ENCODE measurements at places on chromosomes 2 and 18.

- DNase-seq = no peak
Observed at GRCh38 chr2:158766524-158766923, 28.6 kb upstream of the DAPL1 start.

- no peak for DNase-seq
Observed at GRCh38 chr2:191846515-191847476, at the start of gene CAVIN2. CAVIN2 (minus strand) TSS chr2:191847088; CDS start chr2:191846925, 163 bp downstream.

DNA sequence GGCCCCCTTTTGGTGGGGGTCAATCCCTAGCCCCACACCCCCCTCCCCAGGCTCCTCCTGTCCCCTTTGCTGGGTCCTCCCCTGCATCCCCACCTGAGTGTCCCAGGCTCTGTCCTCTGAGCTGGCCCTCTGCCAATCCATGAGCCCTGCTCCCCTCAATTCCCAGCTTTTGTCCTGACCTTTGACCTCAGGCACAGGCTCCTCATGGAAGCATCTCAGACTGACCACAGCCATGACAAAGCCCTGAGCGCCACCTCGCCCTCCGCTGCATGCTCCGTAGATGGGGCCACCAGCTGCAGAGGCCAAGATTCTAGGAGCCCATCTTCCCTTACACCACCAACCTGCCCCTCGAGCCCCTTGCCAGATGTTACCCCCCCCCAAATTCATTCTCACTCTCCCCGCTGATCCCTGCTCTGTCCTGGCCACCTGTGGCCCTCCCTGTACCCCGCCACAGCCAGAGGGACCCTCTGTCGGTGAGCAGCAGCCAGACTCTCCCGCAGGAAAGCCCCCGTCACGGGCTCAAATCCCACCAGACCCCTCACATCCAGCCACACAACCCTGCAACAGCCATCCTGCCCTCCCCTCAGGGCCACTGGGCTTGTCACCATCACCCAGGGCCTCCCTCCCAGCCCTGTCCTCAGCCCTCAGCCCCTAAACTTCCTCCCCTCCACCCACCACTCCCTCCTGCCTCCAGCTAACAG lies 206.0 kb downstream of the MGAT5 start:
- no peak for DNase-seq

DNA sequence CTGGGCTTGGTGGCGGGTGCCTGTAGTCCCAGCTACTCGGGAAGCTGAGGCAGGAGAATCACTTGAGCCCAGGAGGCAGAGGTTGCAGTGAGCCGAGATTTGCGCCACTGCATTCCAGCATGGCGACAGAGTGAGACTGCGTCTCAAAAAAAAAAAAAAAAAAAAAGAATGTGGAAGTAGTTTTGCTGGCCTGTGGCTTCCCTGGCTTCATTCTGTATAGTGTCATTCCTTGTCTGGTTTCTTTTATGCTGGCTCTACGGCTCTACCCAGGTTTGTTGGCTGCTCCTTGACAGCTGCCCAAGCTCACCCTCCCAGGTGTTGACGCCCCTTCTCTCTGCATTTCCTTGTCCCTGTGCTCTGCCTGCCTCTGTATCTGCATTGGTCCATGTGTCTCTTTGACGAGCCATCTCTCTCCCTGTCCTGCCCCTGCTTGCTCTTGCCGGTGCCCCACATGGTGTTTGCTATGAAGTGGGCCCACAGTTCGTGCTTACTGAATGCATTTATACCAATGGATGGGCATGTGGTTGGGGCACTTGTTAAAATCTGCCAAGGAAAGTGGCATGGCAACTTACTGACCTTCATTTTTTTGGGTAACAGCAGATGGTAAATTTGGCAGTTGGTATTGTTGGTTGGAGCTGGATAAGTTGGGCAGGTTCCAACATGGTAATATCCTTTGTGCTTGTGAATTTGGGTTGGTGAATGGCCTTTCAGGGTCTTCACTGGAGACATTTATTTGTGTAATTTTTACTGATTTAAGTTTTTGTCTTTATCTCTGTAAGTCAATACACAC lies 113.9 kb downstream of the MAP4K4 start:
- no peak for DNase-seq

- DNase-seq = no peak
Observed at GRCh38 chr2:134411279-134411827, 157.5 kb downstream of the MGAT5 start.

Measured in activated naive CD4-positive, alpha-beta T cell treated with Interleukin-2 at 50 U/mL for 16 hours (primary cell).